Fibroblast of skin of left quadriceps (primary cell): ENCODE measurements at places on chromosomes 2 and 18.

DNA sequence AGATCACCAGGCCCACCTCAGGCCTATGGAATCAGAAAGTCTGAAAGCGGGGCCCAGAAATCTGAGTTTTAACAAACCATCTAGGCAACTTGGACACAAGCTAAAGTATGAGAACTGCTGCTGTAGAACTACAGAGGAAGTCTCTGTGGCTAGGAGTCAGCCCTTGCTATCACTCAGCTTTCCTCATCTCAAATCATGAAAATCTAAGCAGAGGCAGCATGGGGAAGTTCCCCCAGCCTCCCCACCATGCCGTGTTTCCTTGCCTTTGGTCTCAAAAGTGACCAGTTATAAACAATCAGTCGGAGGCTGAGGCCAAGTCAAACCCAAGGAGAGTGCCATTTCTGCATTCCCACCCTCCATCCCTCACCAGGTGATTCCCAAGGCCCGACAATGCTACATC lies 404.7 kb downstream of the BCL11A start:
- no peak for DNase-seq

- no peak for DNase-seq
These were observed 4.2 kb downstream of the PLEKHA3 start for GRCh38 chr2:178484245-178485041.

GRCh38 chr18:3819961-3820360 lies 370.0 kb downstream of the TGIF1 start:
- DNase-seq = no peak

DNA sequence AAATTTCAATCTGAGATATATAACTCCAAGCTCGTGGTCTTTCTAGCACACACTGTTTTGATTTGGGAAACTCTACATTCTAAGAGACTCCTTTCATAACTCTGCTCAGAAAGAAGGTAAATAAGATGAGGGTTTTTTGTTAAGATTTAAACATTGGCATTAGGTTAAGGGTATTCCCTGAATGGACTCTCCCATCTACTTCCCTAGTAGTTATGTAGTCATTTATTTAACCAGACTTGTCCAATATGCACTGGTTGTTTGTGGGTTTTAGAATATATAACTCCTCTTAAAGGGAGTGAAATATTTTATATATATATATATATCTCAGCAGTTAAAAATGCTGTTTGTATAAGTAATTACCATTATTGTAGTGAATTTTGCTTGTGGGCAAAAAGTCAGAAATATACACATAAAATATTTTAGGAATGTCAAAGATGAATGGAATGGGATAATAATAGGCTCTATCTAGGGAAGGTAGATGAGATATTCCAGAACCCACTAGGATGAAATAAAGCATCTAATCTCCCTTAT lies 61.5 kb upstream of the WDR75 start:
- DNase-seq = peak; percentile 35

- peak; percentile 77 for DNase-seq
These were observed 139.9 kb upstream of the ZEB2 start for GRCh38 chr2:144659731-144660275.

DNA sequence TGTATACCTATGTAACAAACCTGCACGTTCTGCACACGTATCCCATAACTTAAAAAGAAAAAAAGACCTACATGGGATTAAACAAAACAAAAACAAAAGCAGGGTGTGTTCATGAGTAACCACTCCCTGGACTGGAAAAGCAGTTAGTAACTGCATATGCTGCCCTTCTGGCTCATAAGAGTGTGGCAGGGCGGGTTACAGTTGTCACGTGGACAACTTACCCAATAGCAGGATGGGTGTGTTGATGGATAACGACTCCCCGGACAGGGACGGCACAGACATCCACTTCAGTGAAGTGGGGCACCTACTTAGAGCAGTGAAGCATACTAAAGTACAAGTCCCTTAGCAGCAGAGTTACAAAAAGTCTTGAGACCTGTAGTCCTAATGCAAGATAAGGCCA lies 136.7 kb downstream of the CCBE1 start:
- no peak for DNase-seq

GRCh38 chr2:158144914-158145625 lies 43.4 kb downstream of the UPP2 start:
- no peak for DNase-seq

DNA sequence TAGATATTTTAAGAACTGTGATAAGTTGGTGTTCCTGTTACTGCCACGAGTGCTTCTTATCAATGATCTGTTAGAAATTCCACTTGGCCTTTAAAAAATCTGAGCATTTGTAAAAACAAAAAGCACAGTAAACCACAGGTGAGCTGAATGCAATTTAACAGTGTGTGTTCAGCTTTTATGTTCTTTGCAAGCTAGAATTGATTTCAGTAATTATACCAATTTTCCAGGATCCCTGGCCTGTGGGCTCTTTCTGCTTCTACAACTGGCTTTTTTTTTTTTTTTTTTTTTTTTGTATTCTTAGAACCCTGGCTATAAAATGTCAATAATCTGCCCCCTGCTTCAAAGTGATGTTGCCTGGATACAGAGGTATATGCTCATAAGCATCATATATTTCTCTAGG lies 548.5 kb upstream of the SLC8A1 start:
- no peak for DNase-seq

DNA sequence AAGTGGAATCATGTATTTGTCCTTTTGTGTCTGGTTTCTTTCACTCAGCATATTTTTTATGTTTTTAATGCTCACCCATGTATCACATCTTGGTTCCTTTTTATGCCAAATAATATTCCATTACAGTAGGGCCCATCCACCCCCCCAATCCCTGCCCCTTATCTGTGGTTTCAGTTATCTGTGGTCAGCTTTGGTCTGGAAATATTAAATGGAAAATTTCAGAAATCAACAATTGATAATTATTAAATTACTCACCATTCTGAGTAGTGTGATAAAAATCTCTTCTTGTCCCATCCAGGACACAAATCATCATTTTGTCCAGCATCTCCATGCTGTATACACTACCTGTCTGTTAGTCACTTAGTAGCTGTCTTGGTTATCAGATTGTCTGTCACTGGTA lies 66.7 kb downstream of the BIRC6 start:
- DNase-seq = no peak

GRCh38 chr2:237706257-237706656 lies 78.9 kb downstream of the LRRFIP1 start:
- no peak for DNase-seq

- no peak for DNase-seq
These were observed 8.0 kb downstream of the GLI2 start for GRCh38 chr2:120743657-120744056.

- DNase-seq = no peak
These were observed 7.1 kb downstream of the UBR3 start for GRCh38 chr2:169834401-169834800.

- no peak for DNase-seq
These were observed 96.4 kb upstream of the LINC00305 start for GRCh38 chr18:64245126-64245861.

DNA sequence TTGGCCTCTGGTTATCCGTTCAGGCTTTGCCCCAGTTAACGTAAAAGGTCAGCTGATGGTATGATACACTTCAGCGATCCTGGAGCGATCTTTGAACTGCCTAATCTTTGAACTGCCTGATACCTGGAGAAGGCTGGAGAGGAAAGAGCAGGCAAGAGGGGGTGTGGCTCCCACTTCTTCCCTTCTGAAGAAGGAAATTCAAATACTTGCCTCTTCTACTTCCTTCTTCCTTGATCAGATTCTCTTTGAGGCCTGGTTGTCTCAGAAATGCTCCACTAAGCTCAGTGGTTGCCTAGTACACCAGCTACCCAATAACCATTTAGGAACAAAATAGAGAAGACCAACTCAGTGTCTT lies 619 bp downstream of the GALM start:
- no peak for DNase-seq

- DNase-seq = no peak
These were observed 74.9 kb upstream of the AFF3 start for GRCh38 chr2:100217323-100217722.

DNA sequence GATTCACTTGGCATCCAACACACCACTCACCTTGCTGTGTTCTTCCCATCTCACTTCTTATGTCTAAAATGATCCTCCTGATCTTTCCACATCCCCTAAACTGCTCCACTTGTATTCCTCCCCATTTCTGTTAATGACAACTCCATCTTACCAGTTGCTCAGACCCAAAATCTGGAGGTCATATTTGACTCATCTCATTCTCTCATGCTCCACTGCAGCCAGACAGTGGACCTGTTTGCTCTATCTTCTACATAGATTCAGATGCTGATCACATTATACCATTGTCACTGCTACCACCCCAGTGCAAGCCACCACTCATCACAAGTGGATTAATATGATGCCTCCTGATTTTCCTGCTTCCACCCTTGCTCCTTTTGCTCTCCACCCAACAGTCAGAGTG lies 7.9 kb upstream of the NABP1 start:
- no peak for DNase-seq

DNA sequence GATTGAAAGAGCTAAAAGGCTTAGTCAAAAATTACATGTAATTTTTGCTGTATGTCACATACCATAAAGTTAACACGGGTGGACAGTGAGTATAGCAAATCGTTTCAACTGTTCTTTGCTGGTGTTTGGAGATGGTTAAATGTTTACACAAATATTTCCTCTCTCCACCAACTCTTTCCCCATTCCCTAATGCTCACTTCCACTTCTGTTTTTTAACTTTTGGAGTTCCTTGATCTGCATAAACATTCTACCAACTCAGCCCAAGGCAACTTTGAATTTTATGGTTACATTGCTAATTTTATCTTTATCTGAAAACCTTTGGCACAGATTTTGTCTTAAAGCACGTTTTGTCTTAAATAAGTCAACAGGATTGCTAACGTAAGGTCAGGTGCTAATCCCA lies 1.9 kb upstream of the SPOPL start:
- no peak for DNase-seq

DNA sequence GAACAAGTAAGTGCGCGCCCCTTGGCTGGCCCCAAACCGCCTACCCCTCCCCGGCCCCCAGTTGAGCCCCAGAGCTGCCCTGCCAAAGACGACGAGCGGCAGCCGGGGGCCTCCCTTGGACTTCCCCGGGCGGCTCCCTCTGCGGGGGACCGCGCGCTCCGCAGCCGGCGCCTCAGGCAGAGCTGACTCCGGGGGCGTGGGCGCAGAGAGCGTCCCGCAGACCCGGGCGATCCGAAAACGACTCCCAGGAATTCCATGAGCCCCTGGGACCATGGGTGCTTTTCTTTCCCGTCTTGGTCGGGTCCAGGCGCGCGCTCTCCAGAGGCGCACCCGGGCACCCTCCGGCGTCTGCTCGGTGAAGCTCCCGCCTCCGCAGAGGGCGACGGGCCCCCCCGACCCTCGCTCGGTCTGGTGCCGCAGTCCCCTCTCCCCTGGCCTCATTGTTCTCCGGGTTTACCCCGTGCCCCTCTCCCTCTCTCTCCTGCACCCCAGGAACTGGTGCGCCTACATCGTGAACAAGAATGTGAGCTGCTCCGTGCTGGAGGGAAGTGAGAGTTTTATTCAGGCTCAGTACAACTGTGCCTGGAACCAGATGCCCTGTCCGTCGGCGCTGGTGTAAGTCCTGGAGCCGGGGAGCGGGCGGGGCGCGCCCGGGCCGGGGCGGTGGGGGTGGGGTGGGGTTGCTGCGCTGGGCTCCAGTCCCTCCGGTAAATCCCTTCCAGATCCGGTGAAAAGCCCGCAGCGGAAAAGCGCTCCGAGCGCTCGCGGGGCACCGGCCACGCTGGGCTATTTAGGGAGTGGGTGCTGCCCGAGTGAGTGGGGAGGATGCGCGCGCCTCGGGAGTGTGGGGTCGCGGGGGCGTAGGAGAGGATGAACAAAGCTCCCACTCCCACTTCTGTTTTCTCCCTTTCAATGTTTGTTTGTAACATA lies 776 bp downstream of the EMILIN2 start:
- DNase-seq = no peak

DNA sequence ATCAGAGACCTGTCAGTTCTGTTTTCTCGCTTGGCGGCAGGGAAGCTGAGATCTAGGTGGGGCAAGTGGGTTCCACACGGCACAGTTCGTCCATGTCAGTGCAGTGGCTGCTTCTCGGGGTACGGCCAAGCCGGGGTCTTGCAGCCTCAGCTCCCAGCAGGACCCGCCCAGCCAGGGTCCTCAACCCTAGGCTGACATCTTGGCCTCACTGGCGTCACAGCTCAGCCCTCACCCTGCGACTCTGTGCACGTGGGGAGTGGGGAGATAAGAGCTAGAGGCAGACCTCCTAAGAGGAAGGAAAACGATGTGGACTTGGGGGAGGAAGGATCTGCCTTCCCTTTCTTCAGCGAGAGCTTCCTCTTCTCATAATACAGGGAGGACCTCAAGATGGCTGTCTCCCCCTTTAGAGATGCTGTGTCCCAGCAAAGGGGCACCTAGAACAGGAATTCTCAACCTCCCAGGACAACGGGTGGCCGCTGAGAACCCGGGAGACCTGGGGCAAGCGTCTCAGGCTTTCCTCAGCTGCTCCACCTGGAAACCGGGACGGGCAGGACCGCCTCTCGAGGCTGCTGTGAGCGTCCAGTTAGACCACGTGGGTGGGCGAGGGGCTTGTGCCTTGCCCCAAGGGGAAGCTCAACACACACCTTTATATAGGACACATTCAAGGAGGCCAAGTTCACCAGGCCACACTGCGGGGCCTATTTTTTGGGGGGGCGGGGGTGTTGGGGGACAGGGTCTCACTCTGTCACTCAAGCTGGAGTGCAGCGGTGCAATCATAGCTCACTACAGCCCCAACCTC lies 23.5 kb upstream of the KLF11 start:
- no peak for DNase-seq

DNA sequence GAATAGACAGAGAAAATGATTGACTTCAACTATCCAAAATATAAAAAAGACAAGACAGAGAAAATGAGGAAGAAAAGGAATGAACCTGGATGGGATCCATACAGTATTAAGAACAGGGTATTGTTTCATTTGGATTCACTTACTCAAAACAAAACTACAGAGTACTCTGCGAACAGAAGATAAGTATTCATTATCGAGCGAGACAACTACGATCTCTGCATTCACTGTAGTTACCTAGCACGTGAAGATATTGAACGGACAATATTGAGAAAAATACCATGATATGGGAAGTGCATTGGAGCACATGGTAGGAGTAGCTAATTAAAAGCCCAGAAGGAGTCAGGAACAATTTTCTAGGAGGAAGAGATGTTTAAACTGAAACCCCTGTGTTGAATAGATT lies 1.0 kb upstream of the ORC2 start:
- no peak for DNase-seq

- DNase-seq = no peak
These were observed 21.6 kb downstream of the KCNG2 start for GRCh38 chr18:79819064-79819967.
